Neural cell (in vitro differentiated cells): ENCODE measurements at places on chromosomes 7 and 10. TPM values are rescaled to one million over a fixed set of nuclear protein-coding genes. Genes with fewer than 3 reads are reported as not detected.

EVX1 gene
- polyA plus RNA-seq = not detected in 2 replicates

CARD11 gene
- not detected in 2 replicates for polyA plus RNA-seq

OR13A1 gene
- 0.11 and 0.32 TPM in 2 replicates for polyA plus RNA-seq

ERVW-1 gene
- not detected in 2 replicates for polyA plus RNA-seq

NKX1-2 gene
- 0.16 and 0.19 TPM in 2 replicates for polyA plus RNA-seq

NET1 gene
- polyA plus RNA-seq = 6.2 and 8.0 TPM in 2 replicates

PNLIPRP1 gene
- not detected in 2 replicates for polyA plus RNA-seq

GARS1 gene
- polyA plus RNA-seq = 90.8 and 99.1 TPM in 2 replicates

FRMPD2 gene
- 0.14 TPM in 1 of 2 replicates, not detected in the other for polyA plus RNA-seq

MUC12 gene
- not detected in 2 replicates for polyA plus RNA-seq

HYAL4 gene
- 0.64 TPM in 1 of 2 replicates, not detected in the other for polyA plus RNA-seq

HOXA4 gene
- polyA plus RNA-seq = not detected in 2 replicates

NUTM2E gene
- 0.40 TPM in 1 of 2 replicates, not detected in the other for polyA plus RNA-seq

DDX50 gene
- 45.6 and 51.1 TPM in 2 replicates for polyA plus RNA-seq

INMT gene
- polyA plus RNA-seq = 0.66 TPM in 1 of 2 replicates, not detected in the other
